ENCODE measurements at places on chromosomes 3 and 15. TPM values are rescaled to one million over a fixed set of nuclear protein-coding genes. Genes with fewer than 3 reads are reported as not detected.

GRCh38 chr3:192850451-192850981 is 67.1 kb downstream of the MB21D2 start:
- no peak for DNase-seq

DNA sequence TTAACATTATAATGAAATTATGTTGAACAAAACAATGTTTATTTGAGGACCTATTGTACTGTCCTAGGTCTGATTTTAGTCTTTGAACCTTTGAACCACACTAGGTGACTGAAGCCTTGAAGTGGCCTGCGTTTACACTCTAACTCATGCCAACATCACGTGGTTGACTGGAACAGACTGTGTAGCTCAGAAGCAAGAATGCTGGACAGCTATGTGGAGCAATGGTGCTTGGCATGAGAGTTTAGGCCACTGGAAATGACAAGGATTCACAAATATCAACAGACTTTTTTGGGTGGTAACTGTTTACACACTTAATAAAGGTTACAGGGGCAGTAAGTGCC is 391.5 kb downstream of the RAP2B start:
- DNase-seq: no peak

The DGKG gene
- 0.27 TPM for total RNA-seq

The RLBP1 gene
- not detected for total RNA-seq

DNA sequence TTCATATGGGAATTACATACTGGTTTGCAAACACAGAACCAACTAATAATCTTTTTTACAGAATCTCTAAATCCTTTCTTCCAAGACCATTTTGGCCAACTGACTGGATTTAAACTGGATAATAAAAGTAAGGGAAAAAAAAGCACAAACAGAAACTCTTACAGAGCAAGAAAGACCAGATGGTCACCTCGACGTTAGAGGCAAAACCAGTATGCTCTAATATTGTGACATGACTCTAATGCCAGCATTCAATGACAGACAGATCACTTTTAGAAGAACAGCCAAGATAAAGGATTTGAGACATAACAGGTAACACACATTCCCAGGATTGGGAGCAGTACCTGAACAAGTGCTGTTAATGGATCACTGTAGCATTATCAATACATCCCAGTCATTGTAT is 50.9 kb downstream of the DHX36 start:
- DNase-seq: no peak

DNA sequence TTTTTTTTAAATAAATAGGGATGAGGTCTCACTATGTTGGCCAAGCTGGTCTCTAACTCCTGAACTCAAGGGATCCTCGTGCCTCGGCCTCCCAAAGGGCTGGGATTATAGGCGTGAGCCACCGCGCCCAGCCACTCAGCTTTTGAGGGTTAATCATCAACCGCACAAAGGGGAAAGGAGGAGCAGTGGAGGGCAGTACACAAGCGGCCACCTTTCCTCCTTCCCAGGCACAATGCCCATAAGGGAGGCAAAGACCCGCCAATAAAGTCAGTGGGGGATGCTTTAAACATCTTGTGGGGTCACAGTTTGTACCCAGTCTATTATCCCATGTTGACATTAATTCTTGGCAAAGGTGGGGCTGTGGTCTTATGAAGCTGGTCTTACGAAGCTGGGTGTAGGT is 32.4 kb downstream of the EHD4 start:
- no peak for DNase-seq

The STAC gene
- total RNA-seq: 2.1 TPM

The SCG5 gene
- total RNA-seq: 16.7 TPM

DNA sequence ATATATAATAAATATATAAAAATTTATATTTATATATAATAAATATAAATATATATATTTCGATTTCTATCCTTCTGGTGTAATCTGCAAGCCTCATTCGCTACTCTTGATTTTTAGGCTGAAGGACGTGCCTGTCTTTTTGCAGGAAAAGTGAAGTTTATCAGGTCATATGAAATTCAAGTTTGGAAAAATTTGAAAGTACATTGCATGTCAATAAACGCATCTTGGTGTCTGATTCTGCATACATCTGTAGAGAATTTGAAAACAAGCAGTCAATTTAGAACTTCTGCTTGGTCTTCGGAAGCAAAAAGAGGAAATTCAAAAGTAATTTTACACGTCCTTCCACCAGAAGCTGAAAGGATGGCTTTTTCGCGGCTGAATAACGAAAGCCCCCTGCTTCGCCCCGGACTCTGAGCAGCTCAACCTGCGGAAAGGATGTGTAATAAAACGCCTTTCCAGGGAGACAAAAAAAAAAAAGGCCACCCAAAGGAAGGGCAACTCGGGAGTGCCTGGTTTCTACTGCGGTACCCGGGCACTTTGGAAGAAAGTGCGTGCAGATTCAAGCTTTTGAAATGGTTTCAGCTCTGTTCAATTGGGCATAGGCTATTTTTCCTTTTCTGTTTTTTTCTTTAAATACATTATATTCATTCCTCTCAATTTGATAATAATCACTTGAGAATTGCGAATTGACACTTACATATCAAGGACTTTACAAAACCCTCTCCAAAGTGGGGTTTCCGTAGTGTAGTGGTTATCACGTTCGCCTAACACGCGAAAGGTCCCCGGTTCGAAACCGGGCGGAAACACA is 1.5 kb upstream of the MYNN start:
- DNase-seq: peak; percentile 90

The CPNE9 gene
- not detected for total RNA-seq

The MOBP gene
- not detected for total RNA-seq

The C3orf85 gene
- not detected for total RNA-seq

- peak; percentile 73 for DNase-seq
Measured at GRCh38 chr3:183895296-183895695, 10.6 kb upstream of the PARL start.

DNA sequence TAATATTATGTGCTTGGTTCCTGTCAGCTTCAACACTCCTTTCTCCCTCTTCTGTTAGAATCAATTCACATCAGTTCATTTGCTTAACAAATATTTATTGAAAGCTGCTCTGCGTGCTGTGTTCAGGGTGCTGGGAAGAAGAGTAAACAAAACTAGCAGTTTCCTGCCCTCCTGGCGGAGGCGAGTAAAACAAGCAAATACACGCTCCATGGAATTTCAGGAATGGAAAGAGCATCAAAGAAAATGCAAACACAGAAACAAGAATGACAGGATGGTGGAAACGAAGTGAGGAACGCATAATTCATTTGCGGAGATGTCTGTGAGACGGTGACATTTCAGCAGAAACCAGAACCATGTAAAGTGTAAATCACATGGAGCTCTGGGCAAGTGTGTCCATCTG is 49.4 kb upstream of the SPTSSB start:
- DNase-seq: no peak

The SLC22A14 gene
- total RNA-seq: not detected
